Stimulated activated CD8-positive, alpha-beta memory T cell treated with anti-CD3 and anti-CD28 coated beads, Interleukin-4, amount 100 ng/mL, for 4 hours (primary cell): ENCODE measurements at places on chromosomes 16 and 17.
A peak's percentile ranks its signal among the peaks of the same experiment; 100 is the strongest.

- no peak for DNase-seq
Observed at GRCh38 chr17:57001541-57001940, 23.6 kb downstream of the SCPEP1 start.

DNA sequence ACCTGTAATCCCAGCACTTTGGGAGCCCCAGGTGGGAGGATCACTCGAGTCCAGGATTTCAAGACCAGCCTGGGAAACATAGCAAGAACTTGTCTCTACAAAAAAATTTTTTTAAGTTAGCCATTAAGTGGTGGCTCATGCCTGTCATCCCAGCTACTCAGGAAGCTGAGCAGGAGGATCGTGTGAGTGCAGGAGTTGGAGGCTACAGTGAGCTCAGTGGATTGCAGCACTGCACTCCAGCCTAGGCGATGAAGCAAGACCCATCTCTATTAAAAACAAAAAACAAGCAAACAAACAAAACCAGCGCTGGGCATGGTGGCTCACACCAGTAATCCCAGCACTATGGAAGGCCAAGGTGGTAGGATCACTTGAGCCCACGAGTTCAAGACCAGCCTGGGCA, 38.0 kb downstream of the HEATR3 start:
- no peak for DNase-seq

GRCh38 chr17:66373944-66374817, 71.8 kb downstream of the PRKCA start:
- peak; percentile 12 for DNase-seq

DNA sequence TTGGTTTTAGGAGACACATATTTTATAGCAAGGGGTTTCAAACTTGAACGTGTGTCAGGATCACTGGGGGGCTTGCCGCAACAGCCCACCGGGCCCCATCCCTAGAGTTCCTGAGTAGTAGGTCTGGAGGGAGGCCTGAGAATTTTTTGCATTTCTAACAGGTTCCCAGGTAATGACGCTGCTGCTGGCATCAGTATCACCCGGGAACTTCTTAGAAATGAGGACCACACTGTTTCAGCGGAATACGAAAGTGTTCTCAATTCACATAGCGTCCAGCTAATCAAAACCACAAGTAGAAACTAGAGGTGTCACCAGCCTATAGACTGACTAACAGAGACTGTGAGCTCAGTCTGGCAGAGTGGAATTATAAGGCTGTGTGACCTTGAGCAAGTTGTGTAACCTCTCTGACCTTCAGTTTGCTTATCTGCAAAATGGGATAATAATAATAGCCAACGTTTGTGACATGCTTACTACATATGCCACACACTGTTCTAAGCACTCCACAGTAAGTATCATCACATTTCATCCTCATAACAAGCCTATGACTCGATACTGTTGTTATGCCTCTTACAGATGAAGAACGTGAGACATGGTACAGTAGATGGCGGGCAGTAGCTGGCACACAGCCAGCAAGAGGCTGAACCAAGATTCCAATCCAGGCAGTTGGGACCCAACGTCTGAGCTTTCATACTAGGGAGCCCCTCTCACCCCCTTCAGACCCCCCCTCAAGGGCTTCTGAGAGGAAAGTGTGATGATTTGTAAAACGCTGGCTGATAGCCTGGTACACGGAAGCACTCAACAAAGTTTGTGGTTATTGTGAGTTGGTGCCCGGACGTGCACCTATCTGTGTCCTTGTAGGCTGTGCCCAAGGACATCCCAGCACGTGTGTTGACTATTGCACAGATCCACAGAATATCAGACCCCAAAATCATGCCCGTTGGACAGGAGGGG, 4.6 kb upstream of the ICAM2 start:
- no peak for DNase-seq

DNA sequence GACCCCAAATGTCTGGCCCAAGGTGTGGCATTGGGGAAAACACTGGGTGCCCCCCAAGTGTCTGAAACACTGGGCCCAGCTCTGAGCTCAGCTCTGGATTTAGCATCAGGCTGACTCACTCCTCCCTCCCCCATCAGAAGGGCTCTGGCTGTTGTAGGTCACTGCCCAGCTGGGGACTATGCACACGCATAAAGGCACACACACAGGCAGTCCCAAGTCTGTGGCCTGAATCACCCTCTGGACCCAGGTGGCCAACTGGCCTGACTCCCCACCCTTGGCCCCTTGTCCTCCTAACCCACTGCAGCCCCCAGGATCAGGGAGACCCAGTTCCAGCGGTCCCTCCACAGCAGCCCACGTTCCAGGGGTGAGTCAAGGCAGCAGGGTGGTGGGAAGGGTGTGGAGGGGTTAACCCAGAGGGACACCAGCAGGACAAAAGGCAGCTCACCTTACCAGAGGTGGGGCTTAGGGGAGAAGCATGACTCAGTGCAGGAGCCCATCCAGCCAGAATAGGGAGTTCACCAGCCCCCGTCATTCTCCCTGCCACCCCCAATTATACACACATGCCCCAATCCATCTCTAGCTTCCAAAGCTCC, 47.0 kb downstream of the MYO18A start:
- DNase-seq: no peak

DNA sequence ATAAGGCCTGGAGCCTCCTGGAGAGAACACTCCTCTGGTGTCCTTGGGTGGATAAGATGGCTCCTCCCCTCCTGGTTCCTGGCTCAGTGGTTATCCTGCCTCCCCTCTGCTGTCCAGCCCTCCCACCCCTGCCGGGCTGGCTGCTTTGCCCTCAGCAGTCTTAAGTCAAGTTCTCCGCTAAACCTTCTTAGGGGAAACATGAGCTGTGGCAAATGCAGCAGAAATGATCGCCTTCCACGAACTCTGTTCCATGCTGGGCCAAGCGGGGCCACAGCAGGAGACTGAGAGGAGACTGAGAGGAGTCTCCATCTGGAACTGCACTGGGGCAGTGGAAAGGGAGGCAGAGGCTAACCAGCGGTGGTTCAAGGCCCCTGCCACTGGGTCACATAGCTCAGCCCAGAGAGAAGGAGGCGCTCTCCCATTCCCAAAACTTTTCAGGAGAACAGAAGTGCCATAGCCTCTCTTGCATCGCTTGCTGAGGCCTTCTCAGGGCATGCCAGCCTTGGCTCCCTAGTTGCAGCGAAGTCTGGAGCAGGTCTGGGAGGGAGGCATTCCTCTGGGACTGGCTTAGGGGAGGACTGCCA, 26.9 kb downstream of the TNS4 start:
- DNase-seq: no peak

- DNase-seq: no peak
Observed at GRCh38 chr16:3538222-3538621, 37.4 kb downstream of the CLUAP1 start.
